ENCODE measurements at places on chromosomes 16 and 17.

DNA sequence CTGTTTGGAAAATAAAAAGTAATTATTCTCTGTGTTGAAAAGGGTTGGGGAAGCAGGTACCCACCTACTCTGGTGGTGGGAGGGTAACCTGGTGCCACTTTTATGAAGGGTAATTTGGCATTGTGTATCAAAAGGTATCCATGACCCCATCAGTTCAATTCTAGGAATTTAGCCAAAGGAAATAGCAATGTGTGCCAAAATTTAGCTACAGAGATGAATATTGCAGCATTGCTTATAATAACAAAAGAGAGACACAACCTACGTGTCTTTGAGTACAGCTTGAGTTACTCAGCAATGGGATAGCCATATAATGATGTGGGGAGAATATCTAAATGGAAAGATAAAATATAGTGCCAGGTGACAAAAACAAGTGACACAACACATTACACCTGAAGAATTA lies 170.7 kb downstream of the NTN1 start:
- DNase-seq, result no peak

DNA sequence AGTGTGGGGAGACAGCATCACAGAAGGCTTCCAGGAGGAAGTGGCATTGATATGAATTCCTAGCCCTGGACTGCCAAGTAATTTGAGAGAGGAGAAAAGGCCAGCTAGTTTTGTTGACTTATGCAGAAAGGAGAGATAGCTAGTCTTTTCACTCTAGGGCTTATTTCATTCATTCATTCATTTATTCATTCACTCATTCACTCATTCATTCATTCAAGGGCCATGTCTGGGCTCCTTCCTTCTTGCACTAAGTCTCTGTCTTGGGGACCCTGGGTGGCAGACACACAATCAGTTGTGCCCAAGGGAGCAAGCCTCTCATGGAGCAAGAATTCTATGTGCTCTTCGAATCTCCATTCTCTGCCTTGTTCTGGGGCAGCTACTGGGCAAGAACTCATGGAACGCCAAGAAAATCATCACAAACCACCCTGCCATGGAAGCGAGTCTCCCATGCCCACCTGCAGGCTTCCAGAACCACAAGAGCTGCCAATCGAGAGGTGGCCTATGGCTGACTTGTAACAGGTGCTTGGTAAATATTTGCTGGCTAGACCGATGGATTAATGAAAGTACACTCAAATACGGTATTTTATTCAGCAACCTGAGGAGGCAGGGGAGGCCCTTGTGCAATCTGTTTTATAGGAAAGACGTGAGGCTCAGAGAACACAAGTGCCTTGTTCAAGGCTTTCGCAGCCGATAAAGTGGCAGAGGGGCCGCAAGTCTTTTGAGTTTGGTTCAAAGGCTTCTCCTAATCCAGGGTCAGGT lies 223.6 kb downstream of the XYLT1 start:
- DNase-seq, result no peak

DNA sequence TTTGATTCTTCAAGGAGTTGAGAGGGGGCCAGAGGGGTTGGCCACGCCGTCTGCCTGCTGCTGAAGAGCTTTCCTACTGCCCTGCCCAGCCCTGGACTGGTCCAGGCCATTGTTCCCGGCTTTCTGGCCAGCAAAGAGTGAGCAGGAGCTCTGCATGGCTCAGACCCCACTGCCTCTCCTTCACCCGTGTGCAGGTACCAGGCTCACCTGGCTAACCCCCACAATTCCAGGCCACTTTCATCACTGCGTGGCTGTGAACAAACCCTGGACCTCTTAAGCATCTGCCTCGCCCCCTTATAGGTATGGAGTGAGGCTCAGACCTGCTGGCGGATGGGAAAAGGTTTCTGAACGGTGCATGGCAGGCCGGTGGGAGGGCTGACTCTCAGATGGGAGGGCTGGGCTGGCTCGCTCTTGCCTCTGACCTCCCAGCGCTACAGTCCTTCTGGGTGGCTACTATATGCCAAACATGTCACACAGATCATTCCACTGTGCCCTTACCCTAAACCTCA lies 8.9 kb downstream of the ZNF319 start:
- DNase-seq, result no peak

- no peak for DNase-seq
These were observed 518 bp downstream of the MT1E start for GRCh38 chr16:56625943-56626654.

- no peak for DNase-seq
These were observed 23.2 kb downstream of the MYH3 start for GRCh38 chr17:10633738-10634379.

GRCh38 chr17:4751932-4752331 lies 12.2 kb upstream of the CXCL16 start:
- no peak for DNase-seq

DNA sequence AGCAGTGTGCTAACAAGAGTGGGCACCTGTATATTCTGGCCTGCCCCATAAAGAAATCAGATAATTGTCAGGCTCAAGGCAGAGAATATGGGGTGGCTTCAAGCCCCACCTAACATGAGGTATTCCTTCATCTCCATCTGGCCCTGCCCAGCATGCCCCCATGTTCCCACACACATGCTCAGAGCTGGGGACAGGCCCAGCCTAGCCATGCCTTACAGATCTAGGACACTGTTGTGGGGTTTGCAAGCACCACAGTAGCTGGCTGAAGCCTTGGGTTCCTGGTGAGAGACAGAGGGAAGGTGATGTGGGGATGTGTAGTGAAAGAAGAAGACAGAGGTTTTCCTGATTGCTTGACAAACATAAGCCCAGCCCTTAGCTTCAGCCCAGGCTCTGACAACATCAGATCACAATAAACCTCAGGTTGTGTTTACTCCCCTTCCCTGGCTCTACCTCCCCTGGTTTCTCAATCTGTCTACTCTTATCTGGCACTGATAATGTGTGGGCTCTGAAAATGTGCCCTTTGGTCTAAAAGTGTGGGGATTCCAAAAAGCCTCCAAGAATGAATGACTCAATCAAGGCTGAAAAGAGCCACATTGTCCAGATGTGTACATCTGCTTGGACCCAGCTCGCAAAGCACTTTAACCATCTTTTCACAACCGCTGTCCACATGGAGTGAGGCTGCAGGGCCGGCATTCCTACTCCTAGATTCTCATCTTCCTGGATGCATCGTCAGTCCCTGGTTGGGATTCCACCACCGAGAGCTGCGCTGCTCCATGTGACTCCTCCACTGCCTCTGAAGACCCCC lies 34.4 kb downstream of the CDRT4 start:
- DNase-seq, result no peak

GRCh38 chr17:8695241-8695640 lies 49.4 kb downstream of the CCDC42 start:
- DNase-seq, result no peak
